ENCODE measurements at places on chromosomes 7 and 10. TPM values are rescaled to one million over a fixed set of nuclear protein-coding genes. Genes with fewer than 3 reads are reported as not detected.

ACTL6B gene
- not detected for total RNA-seq

- no peak for DNase-seq
Observed at GRCh38 chr7:54864663-54865062, 105.7 kb upstream of the SEC61G start.

TRIL gene
- 23.9 TPM for total RNA-seq

IGFBP3 gene
- 383 TPM for total RNA-seq

All from tongue (tissue), 3 donors.